ENCODE measurements at places on chromosomes 1 and 21.

DNA sequence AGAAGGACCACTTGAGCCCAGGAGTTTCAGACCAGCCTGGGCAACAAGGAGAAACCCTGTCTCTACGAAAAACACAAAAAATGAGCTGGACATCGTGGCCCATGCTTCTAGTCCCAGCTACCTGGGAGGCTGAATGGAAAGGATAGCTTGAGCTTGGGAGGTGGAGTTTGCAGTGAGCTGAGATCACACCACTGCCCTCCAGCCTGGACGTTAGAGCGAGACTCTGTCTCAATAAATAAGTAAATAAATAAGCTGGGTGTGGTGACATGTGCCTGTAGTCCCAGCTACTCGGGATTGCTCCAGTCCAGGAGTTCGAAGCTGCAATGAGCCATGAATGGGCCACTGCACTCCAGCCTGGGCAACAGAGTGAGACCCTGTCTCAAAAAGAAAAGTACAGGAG, 3.6 kb downstream of the AKR1A1 start:
- DNase-seq, result no peak

DNA sequence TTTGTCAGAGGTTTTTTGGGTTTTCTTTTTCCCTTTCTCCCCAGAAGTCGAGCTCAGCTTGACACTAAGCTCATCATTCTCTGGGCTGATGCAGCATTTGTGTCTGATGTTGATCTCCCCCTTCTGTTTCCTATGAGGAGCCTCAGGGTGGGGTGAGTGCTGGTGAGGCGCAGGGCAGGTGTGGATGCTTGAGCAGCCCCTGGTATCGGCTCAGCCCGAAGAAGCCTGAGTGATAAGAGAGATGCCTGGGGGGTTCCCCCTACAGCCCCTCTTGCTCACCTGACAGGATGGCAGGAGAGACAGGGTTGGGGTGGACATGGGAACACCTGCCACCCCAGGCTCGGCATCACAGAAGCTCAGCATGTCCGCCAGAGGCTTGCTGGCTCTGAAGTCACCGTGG, 239.0 kb downstream of the RHOU start:
- no peak for DNase-seq

- DNase-seq, result no peak
These were observed 53.6 kb downstream of the LRRC8C start for GRCh38 chr1:89686520-89686919.

- DNase-seq, result no peak
These were observed 225.9 kb downstream of the SPATA17 start for GRCh38 chr1:217857061-217857460.

DNA sequence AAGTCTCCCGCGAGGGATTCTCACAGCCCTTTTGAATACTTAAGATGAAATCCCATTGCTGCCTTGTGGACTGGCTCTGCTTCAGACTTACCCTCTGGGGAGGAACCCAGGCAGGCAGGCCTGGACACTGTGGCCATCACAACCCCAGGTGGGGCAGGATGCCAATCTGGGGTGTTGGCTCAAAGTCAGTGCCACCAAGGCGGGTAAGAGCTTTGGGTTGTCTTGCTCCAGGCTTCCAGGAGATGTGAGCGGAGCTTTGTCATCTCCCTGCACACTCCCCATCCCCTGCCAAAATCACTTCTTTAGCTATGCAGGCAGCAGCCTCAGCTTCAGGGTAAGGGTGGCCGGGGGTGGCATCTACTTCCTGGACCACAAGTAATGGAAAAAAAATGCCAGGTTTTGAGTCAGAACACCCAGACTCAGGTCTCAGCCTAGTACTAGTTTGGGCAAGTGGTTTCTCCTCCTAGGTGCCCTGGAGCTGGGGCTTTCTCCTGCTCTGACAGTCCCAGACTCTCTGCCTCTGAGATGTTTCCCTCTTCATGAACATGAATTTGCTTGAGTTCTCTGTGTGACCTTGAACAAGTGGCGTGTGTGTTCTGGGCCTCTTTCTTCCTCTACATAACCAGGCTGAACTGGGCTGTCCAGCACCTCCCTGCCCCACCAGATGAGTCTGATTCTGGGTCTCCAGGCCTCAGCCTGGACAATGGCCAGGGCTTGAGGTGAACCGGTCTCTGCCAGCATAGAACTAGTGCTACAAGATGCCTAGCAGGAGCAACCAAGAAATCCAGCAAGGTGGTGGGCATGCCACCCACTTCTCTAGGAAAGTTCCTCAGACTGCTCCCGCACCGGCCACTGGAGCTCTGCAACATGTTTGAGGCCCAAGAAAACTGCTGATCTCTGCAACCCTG, 65.4 kb downstream of the VWA5B1 start:
- DNase-seq, result no peak

DNA sequence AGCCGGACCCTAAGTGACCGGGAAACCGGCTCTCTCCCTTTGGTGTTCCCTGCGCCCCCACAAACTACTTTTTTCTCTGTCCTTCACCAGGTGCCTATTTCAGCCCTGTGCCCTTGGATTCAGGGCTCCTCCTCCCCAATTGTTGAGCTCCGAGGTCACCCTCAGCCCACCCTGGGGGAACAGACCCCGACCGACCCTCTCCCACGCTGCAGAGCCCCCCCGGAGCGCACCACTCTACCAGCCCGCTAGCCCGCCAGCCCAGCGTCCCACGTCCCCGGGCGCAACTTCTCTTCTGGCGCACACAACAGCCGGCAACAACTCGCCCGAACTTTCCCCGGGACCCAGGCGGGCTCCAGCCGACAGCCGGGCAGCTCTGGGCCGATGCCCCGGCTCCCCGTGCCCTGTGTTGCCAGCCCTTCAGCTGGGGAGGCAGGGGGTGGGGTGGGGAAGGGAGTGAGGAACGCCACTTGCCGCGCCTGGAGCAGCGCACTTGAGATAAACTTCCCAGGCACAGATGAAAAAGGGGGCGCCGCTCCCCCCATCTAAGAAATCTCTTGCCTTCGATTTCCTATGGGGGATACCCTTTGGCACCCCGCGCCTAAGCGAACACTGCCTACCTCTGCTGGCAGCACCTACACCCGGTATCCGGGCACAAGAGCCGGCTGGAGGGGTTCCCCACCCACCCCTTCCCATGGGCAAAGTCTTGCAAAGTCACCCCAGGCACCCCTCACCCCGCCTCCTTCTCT, 997 bp downstream of the CASZ1 start:
- no peak for DNase-seq

DNA sequence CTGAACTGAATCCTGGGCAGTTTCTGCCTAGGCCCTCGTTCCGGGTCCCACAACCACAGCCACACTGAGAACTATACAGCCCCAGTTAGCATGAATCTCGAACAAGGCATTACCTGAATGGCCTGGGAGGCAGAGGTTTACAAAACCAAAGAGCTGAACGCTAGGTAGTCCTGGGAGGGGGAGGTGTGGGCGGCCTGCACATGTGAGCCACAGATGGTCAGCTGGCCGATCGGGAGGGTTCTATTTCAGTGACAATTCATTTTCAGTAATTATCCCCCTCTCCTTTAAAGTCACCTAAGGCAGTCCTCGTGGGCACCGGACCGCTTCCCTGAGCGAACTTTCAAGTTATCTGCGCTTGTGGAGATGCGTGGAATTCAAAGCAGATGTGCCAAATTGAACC, 111.9 kb downstream of the GLIS1 start:
- DNase-seq, result no peak

- DNase-seq, result no peak
These were observed 310.2 kb downstream of the FAM72C start for GRCh38 chr1:143661418-143662101.

DNA sequence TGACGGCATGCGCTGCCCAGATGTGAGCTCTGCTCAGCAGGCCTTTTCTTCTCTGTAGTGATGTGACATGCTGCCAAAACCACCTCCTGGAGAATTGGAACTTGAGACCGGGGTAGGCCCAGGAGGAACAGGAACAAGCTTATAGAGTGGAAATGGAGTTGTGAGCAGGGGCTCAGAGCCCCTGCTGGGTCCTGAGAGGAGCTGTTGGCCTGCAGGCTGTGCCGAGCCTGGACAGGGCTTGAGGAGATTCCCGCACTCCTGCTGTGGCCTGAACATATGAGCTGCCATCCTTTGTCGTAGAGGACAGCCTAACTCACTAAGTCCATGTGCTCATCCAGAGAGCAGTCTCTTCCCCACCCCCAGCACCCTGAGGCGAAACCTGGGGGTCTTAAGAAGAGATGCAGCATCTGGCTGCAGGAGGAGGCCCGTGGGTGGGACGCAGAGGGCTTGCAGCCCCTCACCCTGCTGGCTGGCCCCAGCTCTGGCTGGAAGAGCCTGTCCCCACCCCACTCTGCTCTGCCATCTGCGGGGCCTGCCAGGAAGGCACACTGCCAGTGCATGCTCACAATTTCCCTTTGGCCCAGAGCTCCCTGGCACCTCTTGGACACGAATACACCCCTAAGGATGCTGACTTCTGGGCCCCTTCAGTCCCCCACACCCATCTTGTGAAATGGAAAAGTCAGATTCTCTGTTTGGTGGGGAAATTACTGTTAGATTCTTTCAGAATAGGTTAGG, 42.5 kb downstream of the PTPRF start:
- no peak for DNase-seq

- no peak for DNase-seq
These were observed 10.9 kb upstream of the AURKAIP1 start for GRCh38 chr1:1385931-1386330.

DNA sequence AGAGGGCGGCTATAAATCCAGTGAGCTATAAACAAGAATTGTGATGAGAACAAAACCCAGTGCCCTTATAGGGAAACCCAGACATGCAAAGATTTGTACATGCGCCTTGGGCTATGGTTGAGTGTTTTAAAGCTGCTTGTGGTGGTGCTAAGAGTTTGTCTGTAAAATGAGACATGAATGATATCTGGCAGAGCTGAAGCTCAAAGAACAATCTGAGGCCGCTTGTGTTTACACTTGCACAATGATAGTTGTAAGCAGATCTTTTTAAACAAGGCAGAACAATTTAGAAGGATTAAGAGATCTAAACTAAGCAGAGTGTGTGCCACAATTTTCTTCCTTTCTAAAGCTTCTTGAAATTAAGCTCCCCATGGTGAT, 80.4 kb upstream of the ADAMTS5 start:
- DNase-seq, result no peak

DNA sequence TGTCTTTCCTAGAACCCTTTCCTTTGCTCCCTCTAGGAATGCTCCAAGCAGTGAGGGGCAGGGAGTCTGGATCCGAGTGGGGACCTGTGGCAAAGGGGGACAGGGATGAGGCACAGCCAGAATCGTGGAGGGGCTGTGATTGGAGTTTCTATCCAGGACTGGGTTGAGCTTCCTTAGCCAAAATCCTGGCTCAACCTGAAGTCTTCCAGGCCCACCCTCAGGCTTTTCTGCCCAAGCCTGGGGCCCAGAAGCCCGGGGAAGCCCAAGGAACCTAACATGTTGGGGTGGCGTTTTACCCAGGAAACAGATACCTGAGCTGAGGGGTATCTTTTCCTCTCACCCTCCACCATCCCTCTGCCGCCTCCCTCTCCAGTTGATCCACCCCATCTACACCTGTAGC, 5.4 kb downstream of the MYOG start:
- no peak for DNase-seq

DNA sequence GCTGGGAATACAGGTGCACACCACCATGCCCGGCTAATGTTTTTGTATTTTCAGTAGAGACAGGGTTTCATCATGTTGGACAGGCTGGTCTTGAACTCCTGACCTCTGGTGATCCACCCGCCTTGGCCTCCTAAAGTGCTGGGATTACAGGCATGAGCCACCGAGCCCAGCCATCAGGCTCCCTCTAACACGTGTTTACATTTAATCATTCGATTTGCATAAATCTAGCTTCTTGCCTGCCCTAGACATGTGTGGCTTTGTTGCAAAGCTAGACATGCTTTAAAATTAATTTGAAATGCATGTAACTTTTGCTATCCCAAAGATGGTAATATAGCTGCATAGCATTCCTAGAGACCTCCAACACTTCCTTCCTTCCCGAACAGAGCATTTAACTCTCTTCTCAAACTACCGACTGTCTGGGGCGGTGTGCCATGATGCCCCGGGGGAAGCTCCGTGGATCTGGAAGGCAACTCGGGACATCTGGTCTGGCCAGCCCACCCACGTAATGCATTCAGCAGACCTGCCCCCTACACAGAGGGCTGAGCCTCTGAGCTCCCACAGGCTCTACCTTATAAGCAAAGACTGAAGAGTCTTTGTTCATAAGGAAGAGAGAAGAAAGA, 34.6 kb upstream of the NID1 start:
- no peak for DNase-seq

- peak; percentile 42 for DNase-seq
These were observed 83.5 kb upstream of the SIM2 start for GRCh38 chr21:36615274-36615964.

GRCh38 chr1:67830226-67830625, 3.0 kb downstream of the GNG12 start:
- no peak for DNase-seq

GRCh38 chr1:57546549-57547330, 122.9 kb upstream of the DAB1 start:
- DNase-seq, result no peak

DNA sequence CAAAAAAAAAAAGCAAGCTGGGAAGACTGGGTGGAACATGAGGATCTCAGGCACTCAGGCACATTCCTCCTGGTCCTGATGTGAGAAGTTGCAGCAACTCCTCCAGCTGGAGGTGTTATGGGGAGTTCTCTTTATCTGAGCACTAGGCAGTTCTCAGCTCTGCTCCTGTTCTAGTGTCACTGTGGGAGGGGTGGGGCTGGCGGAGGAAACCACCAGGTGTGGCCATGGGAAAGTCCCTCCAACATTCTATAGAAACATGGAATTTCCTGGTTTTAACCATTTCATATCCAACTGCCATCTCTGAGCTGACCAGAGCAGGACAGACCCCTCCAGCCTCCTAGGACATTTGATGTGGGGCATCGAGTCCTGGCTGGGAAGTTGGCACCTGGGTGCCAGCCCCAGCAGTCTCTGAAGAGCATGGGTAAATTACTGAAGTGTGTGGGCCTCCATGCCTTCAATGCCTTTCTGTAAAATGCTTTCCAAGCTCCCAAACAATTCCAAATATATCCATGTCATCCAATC, 804 bp upstream of the IKBKE start:
- DNase-seq, result peak; percentile 52

DNA sequence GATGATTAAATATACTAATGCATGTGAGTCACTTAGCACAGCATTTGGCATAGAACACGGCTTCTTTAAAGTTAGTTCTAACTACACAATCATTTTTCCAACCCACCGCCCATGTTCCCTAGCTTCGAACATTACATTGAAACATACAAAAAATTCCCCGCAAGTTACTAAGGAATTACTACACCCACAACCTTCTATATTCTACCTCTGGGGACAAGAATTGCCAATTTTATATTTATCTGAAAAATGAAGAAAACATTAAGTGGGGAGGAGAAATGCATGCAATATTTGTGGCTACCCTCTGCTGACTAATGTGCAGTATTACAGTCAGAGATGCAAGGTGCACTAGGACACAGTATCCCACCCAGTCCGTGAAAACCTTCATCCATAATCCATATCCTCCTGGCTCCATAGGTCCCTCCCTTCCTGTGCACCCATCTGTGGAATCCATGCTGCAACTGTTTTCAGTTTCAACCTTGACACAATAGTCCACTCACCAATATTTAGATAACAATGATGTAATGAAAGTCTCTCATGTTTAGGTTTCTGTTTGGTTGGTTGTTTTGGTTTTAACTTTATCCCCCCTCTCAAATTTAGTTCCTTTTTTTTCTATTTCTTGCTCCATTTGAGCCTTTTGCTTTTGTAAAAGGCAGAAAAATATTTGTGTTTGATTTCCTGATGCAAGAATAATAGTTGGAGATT, 31.6 kb downstream of the RGS5 start:
- peak; percentile 8 for DNase-seq

- DNase-seq, result peak; percentile 63
These were observed 37.7 kb upstream of the ATG4C start for GRCh38 chr1:62746086-62746808.

- DNase-seq, result no peak
These were observed 109.2 kb downstream of the CASZ1 start for GRCh38 chr1:10687251-10687651.
